Hematopoietic multipotent progenitor cell treated with erythropoietin and hydrocortisone succinate and interleukin-3 and kit ligand, for 6 days (in vitro differentiated cells): ENCODE measurements at places on chromosomes 2 and 18.
A peak's percentile ranks its signal among the peaks of the same experiment; 100 is the strongest.

GRCh38 chr2:203897544-203897943 lies 30.0 kb downstream of the CTLA4 start:
- DNase-seq, result no peak

- DNase-seq, result no peak
Observed at GRCh38 chr2:222711315-222711940, 40.0 kb downstream of the MOGAT1 start.

- DNase-seq, result no peak
Observed at GRCh38 chr2:66753257-66753656, 318.3 kb downstream of the MEIS1 start.

DNA sequence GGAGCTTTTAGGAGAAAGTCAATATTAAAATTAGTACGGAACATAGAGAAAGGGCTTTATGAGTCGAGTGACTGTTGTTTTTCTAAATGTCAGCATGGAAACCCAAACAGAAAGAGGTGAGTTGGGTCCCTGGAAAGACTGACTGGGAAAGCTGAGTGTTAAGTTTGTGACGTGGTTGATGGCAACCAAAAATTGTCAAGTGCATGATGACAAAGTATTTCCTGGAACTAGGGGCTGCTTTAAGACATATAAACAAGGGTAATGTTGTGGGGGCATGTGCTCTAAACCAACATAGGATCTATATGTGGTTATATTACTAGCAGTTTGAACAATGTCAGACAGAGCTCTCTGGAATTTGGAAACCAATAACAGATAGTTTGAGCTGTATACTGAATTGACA lies 50.9 kb upstream of the GPD2 start:
- no peak for DNase-seq

DNA sequence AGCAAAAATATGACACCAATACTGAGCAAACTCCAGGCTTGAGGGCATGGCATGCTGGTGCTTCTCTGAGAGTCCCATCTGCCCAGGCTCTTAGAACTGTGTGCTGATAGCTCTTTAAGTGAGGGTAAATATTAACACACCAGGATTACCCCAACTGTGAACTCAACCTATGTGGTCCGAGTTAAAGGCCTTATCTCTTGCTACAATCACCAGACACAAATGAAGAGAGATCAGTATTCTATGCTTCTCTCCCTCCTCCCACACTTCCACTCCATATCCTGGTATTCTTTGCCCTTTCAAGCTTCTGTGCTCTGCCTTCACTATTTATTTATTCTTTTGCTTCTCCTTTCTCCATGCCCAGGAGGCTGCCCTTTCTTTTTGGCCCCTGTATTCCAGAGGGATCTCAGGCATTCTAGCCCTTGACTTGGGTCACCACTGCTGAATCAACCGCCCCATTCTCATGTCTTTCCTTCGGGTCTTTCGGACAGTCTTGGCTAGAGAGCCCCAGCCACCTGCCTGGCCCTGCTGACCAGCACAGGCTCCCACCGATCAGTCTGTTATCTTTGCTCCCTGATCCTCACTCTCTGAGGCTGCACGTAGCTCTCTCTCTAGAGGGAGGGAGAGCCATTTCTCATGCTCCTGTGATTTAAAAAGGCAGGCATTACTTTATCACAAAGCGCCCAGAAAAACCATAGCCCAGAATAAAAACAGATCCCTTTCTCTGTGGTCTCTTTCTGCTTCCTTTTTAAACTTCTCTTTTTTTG lies 17.2 kb upstream of the HK2 start:
- DNase-seq, result peak; percentile 56

GRCh38 chr2:66872986-66873754 lies 438.2 kb downstream of the MEIS1 start:
- no peak for DNase-seq

- no peak for DNase-seq
Observed at GRCh38 chr2:173226899-173227698, 127.6 kb upstream of the CDCA7 start.

DNA sequence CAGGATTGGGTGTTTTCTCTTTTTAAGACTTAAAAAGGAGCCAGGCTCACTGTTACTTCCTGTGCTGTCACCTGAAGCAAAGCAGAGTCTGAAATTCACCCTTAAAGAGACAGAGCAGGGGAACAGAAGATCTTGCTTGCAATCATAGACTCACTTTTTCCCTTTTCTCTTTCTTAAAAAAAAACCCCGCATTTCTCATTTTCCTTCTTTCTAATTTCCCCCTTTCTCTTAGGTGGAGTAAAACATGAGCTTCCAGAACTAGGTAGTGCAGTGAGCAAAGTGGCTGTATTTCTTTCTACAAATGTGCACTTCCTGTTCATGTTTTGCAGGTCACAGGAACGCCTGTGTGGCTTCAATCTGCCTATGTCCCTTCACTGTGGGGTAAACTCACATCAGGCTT lies 381.2 kb downstream of the LPIN1 start:
- DNase-seq, result no peak

- no peak for DNase-seq
Observed at GRCh38 chr2:95278051-95278471, 3.8 kb downstream of the PROM2 start.

GRCh38 chr18:576924-577323 lies 3.3 kb upstream of the CETN1 start:
- DNase-seq, result no peak

GRCh38 chr2:178128836-178129630 lies 16.8 kb downstream of the RBM45 start:
- no peak for DNase-seq

DNA sequence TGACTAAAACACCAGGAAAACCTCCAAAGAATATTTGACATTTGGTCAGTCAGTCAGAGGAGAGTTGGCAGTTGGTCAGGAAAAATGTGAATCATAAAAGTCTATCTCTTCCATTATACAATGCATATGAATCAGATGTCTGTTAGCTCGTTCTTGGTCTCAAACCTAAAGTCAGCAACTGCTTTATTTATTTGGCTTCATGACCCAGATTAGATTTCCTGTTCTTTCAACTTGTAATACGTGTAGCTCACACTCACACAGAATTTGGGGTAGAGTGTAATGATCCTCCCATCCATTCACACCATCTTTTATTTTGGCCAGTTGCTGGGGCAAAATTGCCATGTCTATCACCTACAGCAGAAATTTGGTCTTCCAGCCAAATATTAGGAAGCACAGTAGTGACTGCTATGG lies 81.9 kb upstream of the COL5A2 start:
- no peak for DNase-seq

DNA sequence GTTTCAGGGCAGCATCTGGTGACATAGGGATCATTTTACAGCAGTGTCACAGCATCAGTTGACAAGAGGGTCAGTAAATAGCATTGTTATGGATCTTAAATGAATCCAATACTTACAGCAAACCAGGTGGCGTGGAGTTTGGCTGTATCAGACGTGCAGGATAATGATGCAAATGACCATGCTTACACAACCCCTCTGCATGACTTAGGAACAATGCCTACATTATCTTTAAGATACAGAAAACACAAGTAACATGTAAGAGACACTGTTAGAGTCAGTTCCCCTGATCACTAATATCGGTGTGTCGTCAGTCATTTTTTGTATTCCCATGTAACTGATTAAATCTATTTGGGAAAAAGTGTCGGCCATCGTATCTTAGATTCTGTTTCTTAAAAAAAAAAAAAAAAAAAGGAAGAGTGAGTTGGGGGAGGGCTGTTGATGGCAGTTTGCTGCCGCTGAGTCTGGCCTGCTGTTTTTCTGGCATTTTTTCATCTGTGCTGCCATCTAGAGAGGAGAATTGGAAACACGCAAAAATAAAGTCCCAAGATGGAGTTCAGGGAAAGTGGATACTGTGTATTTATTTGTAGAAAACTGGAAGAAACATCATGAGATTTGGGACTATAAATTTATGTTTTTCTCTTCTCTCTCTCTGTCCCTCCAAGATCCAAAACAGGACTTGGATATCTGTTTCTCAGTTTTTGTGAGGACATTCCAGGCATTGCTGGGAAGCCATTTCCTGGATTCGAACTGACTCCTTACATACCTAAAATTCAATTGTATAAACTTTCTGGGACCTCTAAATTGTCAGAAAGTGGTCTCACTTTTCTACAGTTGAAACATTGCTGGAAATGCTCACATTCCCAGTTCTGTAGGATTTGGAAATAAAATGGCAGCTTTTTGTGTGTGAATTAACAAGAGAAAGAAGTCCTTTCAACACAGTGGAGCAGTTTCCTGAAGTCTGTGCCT lies 60.3 kb upstream of the AGPS start:
- peak; percentile 90 for DNase-seq

DNA sequence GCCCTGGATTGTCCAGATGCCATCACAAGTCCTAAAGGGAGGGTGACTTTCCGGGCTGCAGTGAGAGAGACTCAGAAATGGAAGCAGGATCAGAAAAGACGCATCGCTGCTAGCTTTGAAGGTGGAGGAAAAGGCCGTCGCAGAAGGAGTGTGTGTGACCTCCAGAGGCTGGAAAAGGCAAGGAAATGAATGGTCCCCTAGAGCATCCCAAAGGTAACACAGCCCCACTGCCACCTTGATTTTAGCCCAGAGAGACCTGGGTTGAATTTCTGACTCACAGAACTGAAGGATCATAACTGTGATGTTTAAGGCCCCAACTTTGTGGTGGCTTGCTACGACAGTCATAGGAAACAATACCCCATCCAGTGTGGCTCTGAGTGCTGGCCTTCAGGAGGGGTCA lies 8.6 kb upstream of the NCK2 start:
- no peak for DNase-seq

GRCh38 chr2:105102001-105102400 lies 64.1 kb downstream of the MRPS9 start:
- DNase-seq, result no peak

DNA sequence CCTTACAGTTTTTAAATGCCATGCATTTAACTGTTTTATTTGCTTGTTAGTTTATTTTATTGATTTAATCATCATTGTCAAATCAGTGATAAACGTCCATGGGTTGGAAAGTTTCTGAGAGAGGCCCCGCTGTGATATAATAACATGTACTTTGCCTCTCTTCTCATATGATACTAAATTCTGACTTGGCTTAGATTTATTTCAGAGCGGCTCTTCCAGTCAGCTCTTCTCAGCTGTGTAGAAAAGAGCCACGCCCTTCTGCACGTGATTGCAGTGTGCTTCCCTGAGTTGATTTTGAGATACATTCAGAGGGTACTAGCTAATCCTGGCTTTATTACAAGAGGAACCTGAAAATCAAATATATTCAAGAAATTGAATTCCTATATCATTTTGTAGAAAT lies 218.6 kb downstream of the KCNE4 start:
- DNase-seq, result no peak

DNA sequence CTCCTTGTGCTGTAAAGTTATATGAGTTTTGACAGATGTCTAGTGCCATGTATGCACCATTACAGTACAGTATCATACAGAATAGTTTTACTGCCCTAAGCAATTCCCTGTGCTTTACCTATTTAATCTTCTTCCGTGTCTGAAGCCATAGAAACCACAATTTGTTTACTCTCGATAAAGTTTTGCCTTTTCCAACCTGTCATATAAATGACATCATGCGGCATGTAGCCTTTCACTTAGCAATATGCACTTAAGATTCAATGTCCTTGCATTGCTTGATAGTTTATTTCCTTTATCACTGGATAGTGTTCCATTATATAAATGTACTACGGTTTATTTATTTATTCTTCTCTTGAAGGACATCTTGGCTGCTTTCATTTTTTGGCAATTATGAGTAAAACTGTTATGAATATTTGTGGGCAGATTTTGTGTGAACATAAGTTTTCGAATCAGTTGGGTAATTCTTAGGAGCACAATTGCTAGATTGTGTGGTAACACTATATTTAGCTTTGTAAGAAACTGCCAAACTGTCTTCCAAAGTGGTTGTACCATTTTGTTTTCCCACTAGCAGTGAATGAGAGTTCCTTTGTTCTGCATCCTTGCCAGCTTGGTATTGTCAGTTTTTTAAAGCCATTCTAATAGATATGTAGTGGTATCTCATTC lies 136.8 kb upstream of the MAP3K20 start:
- no peak for DNase-seq

DNA sequence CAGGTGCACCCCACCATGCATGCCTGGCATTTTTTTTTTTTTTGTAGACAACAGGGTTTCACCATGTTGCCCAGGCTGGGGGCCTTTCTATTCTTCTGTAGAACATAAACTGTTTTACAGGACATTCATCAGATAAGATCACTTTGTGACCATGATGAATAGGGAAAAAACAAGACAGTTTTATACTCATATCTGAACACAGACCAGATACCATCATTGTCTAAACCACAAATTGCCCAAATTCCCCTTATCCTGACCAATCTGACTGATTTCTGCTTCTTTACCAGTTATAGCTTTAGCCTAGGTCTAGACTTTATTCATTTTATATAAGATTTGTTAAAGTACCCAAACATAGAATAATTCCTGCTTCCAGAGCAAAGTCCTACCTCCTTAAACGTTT lies 1699.3 kb upstream of the TMEFF2 start:
- DNase-seq, result peak; percentile 10

- no peak for DNase-seq
Observed at GRCh38 chr18:13266218-13267100, 47.9 kb downstream of the LDLRAD4 start.

- DNase-seq, result no peak
Observed at GRCh38 chr2:219272995-219273394, 6.2 kb upstream of the DNAJB2 start.

GRCh38 chr2:119484834-119485233 lies 39.4 kb downstream of the SCTR start:
- DNase-seq, result no peak
